ENCODE measurements at places on chromosomes 6 and 20.
A peak's percentile ranks its signal among the peaks of the same experiment; 100 is the strongest.

DNA sequence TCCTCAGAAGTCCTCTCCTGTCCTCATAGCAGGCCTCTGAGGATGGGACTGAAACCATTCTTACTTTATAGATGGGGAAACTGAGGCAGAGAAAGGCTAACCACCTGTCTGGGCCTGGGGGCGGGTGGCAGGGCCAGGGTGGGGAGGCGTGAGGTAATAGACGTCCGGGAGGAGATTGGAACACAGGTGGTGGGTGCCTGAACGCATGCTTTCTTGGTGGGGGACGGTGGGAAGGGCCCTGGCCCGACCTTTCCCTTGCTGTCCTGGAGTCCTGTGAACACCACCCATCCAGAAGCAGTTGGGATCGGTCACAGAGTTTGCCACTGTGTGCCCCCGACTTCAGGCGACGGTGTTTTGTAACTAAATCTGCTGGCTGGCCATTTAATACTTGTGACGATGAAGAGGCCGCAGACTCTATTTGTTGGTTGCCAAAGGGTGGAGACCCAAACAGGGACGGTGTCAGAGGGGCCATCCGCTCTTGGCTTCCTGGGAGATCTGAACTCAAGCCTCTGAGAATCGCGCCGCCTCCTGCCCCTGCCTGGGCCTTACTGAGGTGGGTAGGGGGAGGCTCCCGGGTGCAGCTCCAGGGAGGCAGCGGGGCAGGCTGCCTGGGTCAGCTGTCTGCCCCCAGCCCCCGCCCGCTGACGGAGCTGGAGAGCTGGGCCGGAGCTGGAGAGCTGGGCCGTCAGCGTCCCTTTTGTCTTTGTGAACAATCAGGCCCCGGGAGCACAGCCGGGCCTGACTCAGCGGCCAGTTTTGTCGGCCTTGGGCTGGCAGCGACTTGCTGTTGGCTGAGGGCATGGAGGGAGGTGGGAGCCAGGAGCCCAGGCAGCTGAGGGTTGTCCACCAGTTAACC, 4.1 kb downstream of the RBM38 start:
- DNase-seq = peak; percentile 95

- no peak for DNase-seq
Measured at GRCh38 chr20:36306553-36307411, 643 bp downstream of the DLGAP4 start.

- no peak for DNase-seq
Measured at GRCh38 chr6:7338031-7338430, 25.0 kb upstream of the SSR1 start.

DNA sequence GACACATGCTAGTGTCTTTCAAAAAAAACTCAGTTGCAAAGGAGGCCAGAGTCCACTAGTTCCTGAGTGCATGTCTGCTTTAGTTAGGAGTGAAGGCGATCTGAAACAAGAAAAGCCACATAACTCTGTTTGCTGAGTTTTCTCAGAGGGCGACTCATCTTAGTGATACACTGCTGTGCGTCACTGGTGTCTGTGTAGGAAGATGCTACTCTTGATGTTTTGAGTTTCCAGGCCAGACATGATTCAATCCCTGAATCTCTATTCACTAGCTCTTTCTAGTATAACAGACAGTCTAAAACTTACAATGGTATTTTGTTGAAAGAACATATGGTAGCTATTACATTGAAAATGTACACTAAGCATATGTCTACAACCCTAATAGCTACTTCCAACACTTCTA, 60.9 kb downstream of the GFRAL start:
- no peak for DNase-seq

- DNase-seq = no peak
Measured at GRCh38 chr6:100176311-100176950, 182.4 kb upstream of the MCHR2 start.

GRCh38 chr20:24565835-24566351, 96.5 kb downstream of the SYNDIG1 start:
- DNase-seq = no peak

DNA sequence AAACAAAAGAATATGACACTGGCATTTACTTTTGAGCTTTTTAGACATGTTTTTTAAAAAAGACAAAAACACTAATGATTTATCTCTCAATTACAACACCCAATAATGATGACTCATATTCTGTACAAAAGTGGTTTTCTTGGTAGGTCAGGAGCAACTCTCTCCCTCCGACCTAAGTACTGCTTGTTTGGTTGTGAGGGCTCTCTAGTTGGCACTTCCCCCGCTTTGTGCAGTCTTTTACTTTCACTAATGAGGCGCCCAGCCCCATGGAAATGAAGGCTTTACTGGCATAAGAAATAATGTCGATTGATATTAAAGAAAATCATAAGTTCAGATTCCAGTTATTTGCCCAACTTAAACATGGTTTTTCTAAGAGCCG, 1.3 kb downstream of the KPNA5 start:
- DNase-seq = peak; percentile 29

DNA sequence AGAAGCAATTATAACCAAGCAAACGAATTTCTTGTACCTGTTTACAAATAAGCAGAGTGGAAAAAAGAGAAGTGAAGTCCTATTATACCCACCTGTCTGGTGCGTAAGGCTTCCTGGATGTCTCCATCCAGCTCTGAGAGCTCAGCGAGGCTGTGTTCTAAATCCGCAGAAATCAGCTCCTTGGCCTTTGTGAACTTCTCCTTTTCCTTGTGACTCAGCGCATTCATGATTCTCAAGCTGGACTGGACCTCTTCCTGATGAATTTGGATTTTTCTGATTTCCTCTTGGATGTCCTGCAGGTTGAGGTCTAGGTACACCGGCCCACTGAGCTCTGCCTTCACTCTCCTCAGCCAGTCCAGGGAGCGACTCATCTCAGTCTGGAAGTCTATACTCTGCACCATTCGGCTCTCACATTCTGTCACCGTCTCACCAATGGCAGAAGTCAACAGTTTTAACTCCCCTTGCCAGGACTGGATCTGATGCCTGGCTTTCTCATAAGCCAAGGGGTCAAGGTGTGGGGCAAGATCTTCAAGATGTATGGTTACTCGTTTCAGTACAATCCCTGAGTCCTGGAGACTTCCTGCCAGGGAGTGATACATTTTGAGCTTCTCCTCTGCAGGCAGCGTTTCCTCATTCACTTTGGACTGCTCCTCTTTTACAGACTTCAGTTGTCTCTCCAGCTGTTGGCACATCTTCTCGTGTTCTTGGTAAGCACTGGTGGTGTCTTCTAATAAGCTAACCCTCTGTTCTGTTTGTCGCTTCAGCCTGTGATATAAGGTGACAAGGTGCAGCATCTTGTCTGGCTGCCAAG, 307.3 kb downstream of the SYNE1 start:
- DNase-seq = no peak

- DNase-seq = no peak
Measured at GRCh38 chr6:112468359-112468758, 121.2 kb downstream of the RFPL4B start.

- no peak for DNase-seq
Measured at GRCh38 chr6:138507977-138508675, 8.8 kb upstream of the NHSL1 start.

DNA sequence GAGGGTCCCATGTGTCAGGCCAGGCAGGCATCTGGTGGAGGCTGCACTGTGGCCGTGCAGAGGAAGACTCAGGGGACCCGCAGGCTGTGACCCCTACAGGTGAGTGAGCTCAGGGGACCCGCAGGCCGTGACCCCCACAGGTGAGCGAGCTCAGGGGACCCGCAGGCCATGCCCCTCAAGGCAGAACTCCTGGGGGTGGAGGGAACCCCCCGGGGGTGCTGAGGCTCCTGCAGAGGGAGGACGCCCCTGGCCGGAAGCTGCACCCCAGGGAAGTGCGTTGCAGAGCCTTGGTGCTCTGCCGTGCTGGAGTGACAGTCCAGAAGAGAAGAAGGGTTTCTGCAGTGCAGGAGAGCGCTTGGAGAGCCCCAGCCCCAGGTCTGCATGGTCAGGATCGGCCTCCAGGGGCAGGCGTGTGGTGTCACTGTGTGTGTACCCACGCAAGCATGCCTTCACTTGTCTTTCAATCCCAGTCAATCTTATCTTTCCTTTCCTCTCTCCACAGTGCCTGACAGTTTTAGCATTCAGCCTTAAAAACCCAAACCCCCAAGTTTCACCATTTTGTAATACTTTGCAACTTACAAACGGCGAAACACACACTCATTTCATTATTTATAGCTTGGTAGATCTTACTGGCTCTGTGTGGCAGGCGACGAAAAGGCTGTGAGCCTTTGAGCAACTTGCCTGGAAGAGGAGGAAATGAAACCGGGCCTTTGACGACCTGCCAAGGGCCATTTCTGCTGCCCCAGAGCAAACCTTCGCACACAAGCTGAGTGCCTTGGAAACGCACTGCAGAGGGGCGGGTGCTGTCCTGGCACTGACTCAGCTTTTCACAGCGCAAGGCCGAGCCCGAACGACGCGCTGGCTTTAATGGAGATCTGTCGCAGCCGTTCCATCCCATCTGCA, 101.4 kb upstream of the AGPAT4 start:
- peak; percentile 81 for DNase-seq

- DNase-seq = no peak
Measured at GRCh38 chr6:89058627-89059026, 21.9 kb upstream of the PNRC1 start.

- DNase-seq = no peak
Measured at GRCh38 chr20:47540443-47541354, 39.0 kb downstream of the NCOA3 start.
